ENCODE measurements at places on chromosomes 7 and 10.
A peak's percentile ranks its signal among the peaks of the same experiment; 100 is the strongest.

DNA sequence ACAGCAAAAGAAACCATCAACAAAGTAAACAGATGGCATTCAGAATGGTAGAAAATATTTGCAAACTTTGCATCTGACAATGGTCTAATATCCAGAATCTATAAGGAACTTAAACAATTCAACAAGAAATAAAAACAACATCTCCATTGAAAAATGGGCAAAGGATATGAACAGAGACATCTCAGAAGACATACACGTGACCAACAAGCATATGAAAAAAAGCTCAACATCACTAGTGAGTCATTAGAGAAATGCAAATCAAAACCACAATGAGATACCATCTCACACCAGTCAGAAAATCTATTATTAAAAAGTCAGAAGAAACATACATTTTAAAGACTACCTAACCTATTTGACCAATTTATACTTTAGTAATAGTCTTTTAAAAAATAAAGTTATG is 571.3 kb upstream of the NRG3 start:
- DNase-seq = peak; percentile 12

- no peak for DNase-seq
These were observed 41.0 kb upstream of the RAPGEF5 start for GRCh38 chr7:22397981-22398380.

- peak; percentile 31 for DNase-seq
These were observed 63.5 kb downstream of the UBE2H start for GRCh38 chr7:129889133-129889844.

GRCh38 chr10:16887565-16887964 is 70.3 kb upstream of the RSU1 start:
- DNase-seq = peak; percentile 65

GRCh38 chr7:5777932-5778331 is 3.5 kb downstream of the RNF216 start:
- DNase-seq = no peak

Measured in mesenchymal stem cell (in vitro differentiated cells and primary cell).